ENCODE measurements at places on chromosomes 4 and X. TPM values are rescaled to one million over a fixed set of nuclear protein-coding genes. Genes with fewer than 3 reads are reported as not detected.

- no peaks in the 10 kb centered on the region for H3K36me3 ChIP-seq
- no peaks in the 10 kb centered on the region for H3K4me1 ChIP-seq
- no peak overlapping the region for H3K4me3 ChIP-seq
Measured at GRCh38 chrX:81263059-81263458, 61.2 kb downstream of the SH3BGRL start.

GABRG1 gene
- not detected for total RNA-seq

DNA sequence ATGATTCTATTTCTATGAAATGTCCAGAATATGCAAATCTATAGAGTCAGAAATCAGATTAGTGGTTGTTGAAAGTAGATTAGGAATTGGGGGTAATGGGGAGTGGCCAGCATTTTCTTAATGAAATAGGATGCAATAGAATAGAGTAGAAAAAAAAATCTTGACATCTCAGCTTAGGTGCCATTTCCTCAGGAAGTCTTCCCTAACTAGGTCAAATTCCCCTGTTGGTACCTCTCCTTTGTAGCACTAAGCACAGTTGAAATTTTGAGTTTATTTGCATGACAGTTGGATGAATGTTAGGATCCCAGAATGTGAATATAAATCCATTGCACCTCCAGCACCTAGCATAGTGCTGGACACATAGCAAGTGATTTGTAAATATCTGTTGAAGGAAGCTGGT is 30.0 kb upstream of the PDK3 start:
- no peaks in the 10 kb centered on the region for H3K36me3 ChIP-seq
- DNase-seq = no peak
- H3K4me3 ChIP-seq = no peak overlapping the region
- no peak overlapping the region for H3K27ac ChIP-seq

RBMX2 gene
- 23.4 TPM for total RNA-seq

GRCh38 chr4:65546882-65547416 is 123.3 kb downstream of the EPHA5 start:
- no peaks in the 10 kb centered on the region for H3K27me3 ChIP-seq
- no peak overlapping the region for H3K4me3 ChIP-seq
- H3K27ac ChIP-seq = no peak overlapping the region
- no peaks in the 10 kb centered on the region for H3K4me1 ChIP-seq
- no peak for DNase-seq
- H3K36me3 ChIP-seq = no peaks in the 10 kb centered on the region

FGFRL1 gene
- total RNA-seq = 22.3 TPM
